ENCODE measurements at places on chromosomes 7 and 10.

GRCh38 chr7:75995996-75996395 lies 1.6 kb upstream of the TMEM120A start:
- no peak for DNase-seq

- DNase-seq: no peak
Measured at GRCh38 chr7:25926891-25927625, 224.9 kb upstream of the NFE2L3 start.

DNA sequence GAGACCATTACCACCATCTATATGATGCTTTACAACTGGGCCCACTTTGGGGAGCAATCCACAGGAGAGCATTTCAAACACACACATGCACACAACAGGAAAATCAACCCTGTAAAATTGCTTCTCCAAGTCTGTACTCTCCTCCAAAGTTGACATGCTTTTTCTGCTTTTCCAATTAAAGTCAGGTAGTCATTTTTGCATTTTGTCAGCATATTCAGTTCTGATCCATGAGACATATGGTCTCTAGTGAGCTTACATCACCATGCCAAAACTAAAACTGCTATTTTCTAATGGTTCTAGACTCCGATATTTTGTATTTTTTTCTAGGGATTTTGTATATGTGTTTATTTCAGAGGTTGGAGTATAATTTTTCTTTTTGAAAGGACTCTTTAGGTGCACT lies 373.5 kb upstream of the LRRTM3 start:
- no peak for DNase-seq

GRCh38 chr10:125534515-125534914 lies 148.4 kb downstream of the TEX36 start:
- DNase-seq: no peak

DNA sequence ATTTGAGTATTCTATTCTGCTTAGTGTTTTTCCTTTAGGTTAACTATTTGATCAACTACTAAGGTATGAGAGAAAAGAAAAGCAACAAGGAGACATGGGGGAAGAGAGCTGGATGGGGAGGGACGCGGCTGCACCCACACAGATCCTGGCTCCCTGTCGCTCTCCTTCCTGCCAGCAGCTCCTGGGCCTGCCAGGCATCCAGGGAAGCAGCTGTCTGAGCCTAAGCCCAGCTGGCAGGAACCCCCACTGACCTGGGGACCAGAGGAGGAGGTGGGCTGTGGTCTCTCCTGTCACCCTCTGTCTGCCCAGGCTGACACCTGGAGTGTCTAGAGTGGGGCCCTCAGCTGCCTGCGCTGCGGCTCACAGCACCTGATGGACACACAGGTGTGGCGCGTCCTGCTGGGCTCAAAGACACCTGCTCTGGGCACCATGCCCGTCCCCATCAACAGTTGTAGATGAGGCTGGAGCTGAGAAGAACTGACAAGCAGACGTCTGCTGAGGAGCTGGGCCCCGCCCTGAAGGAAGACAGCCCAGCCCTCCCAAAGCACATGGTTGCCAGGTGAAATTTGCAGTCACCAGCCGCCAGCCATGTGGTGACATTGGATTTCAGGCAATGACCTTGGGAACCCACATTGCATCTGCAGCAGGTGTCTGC lies 207.9 kb downstream of the PLXNA4 start:
- DNase-seq: no peak

DNA sequence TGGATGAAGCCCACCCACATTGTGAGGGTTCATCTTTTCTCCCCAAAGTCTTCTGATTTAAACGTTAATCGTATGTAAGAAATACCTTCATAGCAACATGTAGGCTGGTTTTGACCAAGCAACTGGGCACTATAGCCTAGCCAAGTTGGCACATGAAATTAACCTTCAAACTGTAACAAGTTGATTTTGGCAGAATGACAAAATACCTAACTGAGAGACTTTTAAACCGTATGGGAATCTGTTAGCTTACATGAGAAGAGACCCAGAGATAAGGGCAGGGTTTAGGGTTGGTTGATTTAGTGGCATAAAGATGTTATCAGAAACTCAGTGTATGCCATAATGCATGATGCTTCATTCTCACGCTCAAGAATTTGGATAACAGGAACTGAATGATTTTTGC lies 69.5 kb downstream of the CDK13 start:
- DNase-seq: no peak

DNA sequence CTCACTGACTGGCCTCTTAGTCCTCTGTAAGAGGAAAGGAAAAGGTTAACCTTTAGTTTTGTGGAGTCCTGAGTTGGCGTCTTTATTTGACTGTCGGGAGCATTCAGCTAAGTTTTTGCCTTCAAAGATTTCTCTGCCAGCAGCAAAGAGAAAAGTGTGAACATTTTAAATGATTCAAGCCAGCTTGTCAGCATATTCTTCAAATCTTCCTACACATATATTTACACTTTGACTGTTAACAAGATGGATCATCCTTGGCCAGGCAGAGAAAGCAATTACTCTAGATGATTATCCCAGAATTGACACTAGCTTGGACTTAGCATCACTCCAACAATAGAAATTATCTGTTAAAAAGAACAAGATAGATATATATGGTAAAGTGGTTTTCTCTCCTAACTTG lies 15.8 kb upstream of the YAE1 start:
- no peak for DNase-seq

Data from activated T-cell treated with anti-CD3 and anti-CD28 coated beads, Interleukin-2, amount 50 U/mL, for 24 hours (primary cell).